ENCODE measurements at places on chromosomes 2 and 18.

GRCh38 chr18:56235481-56236013 lies 402.8 kb downstream of the TXNL1 start:
- no peak for DNase-seq

DNA sequence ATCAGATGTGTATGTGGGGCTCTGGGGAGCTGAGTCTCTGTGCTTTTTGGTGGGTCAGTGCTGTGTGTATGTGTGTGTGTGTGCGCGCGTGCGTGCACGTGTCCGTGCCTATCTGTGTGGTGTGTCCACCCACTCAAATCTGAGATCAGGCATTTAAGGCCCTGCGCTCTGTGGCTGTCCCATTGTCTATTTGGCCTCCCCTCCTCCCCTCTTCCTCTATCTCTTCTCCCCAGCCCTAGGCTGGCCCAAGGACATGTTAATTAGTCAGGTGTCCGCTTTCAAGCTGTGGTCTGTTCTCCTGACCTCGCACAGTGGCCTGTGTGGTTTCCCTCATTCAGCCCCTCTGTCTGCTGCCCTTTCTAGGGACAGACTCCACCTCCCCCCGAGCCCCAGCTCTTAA lies 136.4 kb downstream of the DYSF start:
- DNase-seq = no peak

DNA sequence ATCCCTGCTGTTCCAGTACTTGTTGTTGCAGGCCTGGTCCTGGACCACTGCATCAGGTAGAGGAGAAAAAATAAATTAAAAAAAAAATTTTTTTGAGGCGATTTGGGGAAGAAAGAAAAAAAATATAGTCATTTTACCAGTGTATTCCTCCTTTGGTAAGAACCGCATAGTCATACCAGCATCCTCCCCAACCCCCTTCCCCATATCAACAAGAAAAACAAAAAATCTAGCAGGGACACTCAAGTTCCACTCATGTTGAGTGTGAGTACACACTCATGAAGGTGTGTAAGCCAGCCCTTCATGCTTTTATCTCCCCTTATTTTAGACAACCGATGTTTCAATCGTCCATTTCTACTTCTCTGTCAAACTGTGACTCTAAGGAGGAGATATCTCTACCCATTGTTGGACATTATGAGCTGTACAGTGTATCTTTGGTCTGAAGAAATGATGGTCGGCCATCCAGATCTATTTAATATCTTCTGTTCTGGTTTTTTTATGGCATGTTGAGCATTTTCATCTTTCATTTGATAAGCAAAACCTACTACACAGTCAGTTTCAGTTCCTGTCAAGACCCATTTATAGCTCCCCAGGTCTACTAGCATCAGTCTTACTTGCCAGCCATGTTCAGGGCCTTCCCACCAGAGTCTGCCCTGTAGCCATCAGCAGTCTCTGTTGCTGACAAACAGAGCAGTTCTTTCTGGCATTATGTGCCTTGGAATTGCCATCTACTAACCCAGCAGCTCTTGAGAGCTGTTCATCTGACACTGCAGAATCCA lies 20.0 kb downstream of the ELP2 start:
- no peak for DNase-seq

DNA sequence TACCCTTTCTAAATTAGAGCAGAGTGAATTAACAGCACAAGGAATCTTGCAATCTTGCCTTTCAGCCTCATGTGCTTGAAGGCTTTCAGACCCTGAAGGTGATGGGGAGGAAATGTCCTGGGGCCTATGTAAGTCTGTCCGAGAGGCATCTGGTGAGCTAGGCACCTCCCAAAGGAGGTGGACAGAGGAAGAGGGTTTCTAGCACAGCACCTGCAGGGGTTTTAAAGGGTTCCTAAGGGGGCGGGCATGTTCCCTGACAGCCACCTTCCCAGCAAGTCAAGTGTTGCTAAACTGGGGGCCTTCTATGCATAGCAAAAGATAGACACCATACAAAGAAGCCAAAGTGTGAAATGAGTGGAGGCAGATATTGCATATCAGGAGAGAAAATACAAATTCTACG lies 88.5 kb downstream of the CDH2 start:
- DNase-seq = no peak

- DNase-seq = no peak
These were observed 617 bp downstream of the CCDC142 start for GRCh38 chr2:74481961-74482800.

DNA sequence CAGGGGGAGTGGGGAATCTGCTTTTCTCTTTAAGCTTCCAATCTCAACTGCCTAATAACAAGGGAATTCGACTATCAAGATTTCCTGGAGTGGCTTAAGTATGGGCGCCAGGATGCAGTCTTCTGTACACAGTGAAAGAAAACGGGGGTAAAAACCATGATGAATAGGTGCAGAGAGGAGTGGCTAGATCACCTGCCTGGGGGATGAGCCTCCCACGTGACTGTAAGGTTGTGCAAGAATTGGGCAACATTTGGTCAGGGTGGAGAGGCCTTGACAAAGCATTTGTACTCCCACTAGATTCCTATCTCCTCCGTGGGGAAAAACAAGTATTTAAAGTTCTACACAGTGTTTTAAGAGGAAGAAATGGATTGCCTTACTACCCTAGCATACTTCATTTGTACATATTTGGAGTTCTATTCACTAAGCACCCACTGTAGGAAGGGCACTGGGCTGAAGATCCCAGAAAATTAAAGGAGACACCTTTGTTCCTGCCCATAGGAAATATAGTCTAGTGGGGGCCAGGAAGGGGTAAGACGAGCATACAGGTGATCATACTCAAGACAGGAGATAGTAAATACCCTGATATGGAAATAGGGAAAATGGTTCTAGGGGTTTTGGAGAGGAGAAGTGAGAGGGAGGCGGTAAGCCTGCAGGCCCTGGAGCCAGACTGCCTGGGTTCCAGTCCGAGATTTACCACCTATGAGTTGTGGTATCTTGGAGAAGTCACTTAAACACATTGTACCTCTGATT lies 29.2 kb downstream of the EPAS1 start:
- no peak for DNase-seq

DNA sequence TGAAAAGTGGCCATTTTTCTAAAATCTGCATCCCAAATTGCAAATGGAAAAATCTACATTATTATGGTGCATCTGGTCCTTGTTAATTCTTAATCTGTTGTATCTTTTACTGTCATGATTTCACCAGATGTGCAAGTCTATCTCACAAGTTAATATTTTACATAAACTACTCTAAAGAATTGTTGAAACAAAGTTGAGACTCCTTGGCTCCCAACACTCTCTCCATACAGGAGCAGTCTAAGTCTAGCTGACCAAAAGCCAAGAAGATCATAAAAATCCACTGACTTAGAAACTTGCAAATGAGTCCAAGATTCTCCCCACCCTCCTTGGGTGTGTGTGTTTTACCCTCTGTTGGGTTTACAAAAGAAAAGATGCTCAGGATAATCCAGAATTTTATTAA lies 85.1 kb downstream of the NCKAP5 start:
- no peak for DNase-seq

- no peak for DNase-seq
These were observed 47.6 kb downstream of the STK17B start for GRCh38 chr2:196123679-196124373.

DNA sequence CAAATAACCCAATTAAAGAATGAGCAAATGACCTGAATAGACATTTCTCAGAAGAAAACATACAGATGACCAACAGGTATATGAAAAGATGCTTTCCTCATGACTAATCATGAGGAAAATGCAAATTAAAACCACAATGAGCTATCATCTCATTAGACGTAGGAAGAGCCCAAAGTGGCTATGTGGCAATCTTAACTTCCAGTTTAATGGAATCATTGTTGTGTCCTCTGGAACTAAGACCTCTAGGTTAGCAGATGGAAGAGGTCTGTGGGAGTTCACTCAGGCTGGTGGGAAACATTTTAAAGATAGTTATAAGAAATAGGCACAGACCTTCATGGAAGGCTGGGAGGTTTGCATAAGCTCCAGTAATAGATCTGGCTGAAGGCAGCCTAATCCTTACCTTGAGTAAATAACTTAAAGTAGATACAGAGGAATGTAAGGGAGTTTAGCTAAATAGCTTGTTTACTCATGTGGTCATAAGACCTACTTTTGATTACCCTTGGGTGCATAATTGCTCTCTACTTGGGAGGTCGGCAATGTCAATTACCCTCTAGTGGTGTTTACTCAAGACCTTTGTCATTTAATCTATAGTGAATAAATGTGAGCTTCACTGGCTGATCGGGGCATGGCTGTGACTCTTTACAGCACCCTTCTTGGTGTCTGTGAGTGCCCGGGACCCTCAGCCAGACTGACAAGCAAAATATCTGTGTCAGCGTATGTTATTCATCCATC lies 119.0 kb downstream of the GULP1 start:
- DNase-seq = no peak

GRCh38 chr18:58535340-58536201 lies 93.3 kb downstream of the ALPK2 start:
- no peak for DNase-seq

GRCh38 chr2:137644731-137645130 lies 319.5 kb upstream of the HNMT start:
- DNase-seq = no peak

DNA sequence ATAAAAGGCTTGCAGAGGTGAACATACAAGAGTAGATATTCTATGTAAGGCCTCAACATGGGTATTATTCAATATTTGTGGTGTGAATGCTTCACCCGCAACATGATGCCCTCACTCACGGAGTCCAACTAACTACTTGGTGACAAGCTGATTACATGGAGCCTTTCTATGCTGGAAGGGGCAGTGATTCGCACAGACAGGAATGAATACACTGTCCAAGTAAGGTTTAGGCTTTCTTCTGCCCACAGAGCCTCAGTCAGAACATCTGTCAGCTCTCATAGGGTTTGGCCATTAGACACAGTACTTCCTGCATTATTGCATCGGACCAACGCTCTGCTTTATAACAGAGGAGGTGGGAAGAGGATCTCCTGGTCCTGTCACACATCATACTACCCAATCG lies 80.3 kb upstream of the SLC35G4 start:
- DNase-seq = no peak

GRCh38 chr2:64934530-64934929 lies 54.7 kb upstream of the SLC1A4 start:
- no peak for DNase-seq

GRCh38 chr2:27907547-27907946 lies 17.0 kb downstream of the BABAM2 start:
- no peak for DNase-seq

- no peak for DNase-seq
These were observed 31.5 kb downstream of the SIX3 start for GRCh38 chr2:44972771-44973535.

DNA sequence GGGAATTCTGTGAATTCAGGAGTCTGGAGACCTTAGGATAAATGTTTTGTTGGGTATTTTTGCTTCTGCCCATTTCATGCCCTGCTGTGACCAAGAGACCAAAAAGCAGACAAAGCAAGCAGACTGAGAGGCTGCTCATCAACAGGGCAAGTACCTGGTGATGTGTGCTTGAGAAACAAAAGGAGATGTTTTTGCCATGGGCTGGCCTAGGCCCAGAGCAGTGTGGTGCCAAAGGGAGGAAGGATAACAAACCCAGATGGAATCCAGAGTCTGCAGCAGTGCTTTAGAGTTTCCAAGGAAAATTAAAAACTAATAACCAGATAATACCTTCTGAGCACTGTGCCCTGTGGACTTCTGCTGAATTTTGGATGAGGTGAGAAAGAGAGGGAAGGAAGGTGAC lies 538.4 kb downstream of the STK39 start:
- DNase-seq = no peak

DNA sequence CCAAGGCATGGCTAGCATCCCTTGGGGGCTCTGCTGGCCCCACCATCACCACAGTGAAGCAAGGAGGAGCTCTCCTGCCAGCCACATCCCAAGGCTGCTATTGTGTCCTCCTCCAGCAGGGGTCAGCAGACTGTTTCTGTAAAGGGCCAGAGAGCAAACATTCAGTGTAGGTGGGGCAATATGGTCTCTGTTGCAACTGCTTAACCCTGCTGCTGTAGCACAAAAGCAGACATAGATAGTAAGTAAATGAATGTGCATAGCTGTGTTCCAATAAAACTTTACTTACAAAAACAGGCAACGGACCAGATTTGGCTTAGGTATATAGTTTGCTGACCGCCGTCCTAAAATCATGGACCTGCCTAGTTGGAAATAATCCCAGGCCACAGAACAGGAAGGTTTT lies 36.4 kb upstream of the ZBTB7C start:
- DNase-seq = peak; percentile 63

- DNase-seq = no peak
These were observed 43.2 kb downstream of the TSN start for GRCh38 chr2:121798617-121799016.

- no peak for DNase-seq
These were observed 127.6 kb downstream of the QPCT start for GRCh38 chr2:37471994-37472393.

DNA sequence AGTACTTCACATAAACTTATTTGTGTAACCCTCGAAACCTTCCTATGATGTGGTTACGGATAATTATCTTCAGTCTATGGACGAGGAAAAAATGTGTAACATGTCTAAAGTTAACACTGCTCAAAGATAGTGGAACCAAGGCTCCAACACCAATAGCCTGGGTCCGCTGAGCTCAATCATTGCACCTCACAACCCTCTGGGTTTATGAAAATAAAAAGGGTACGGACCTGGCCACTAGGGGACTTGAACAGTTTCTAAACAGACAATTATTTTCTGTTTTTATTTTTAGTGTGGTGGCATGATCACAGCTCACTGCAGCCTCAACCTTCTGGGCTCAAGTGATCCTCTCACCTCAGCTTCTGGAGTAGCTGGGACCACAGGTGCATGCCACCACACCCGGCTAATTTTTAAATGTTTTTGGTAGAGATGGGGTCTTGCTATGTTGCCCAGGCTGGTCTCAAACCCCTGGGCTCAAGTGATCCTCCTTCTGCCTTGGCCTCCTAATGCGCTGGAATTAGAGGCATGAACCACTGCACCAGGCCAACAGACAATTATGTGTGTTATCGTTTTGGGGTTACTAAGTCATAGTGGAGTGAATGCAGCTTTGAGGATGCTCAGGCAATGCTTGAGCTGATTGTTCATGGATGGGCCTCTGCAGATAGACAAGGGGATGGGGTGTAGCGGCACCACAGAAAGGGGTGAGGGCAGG lies 10.1 kb downstream of the CASP8 start:
- no peak for DNase-seq

- DNase-seq = no peak
These were observed 37.8 kb downstream of the COPS9 start for GRCh38 chr2:240098349-240098748.

DNA sequence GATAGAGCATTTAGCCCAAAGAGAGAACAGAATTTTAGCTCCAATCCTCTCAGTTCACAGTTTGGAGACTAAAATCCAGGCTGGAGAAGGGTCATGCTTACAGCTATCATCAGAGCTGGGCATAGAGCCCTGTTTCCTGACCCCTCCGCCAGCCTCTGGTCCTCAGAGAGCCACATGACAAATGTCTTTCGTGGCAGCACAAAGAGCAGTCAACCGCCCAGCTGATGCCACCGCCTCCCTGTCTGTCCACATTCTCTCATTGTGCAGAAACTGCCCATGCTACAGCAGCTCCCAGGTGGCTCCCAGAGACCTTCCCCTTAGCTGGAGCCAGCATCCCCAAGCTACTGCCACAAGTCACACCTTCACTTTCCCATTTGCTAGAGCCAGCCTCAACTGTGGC lies 7.6 kb downstream of the KCNK3 start:
- no peak for DNase-seq
